ENCODE measurements at places on chromosomes 6 and 20. TPM values are rescaled to one million over a fixed set of nuclear protein-coding genes. Genes with fewer than 3 reads are reported as not detected.

- DNase-seq = no peak
Measured at GRCh38 chr6:6657085-6657819, 68.7 kb downstream of the LY86 start.

DNA sequence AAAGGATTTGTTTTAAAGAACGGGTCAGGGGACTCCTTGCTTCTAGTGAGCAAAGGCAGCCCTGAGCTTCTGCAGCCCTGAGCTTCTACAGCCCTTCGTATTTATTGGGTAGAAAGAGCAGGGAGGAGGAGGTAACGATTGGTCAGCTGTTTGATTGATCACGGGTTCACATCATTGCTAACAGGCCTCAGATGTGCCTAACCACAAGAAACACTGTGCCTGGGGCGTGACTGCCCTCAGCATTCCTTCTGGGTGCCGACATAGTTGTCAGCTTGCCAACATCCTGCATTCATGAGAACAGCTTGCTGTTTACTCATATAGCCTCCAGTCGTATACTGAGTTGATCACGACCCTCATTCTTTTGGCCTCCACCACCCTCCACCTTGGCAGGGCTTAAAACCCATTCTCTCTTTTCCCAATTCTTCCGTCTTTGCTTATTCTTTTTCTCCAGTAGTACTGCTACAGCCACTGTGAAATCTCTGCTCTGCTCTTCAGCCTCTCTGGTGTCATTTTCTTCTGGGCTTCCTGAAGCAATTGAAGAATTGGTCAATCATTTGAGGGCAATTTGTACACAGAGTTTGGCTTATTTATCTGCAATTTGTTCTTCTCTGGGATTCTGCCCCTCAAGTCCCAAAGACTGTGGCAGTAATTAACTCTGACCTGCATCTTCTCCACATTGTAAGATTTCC lies 25.4 kb upstream of the NOP56 start:
- DNase-seq = no peak

DNA sequence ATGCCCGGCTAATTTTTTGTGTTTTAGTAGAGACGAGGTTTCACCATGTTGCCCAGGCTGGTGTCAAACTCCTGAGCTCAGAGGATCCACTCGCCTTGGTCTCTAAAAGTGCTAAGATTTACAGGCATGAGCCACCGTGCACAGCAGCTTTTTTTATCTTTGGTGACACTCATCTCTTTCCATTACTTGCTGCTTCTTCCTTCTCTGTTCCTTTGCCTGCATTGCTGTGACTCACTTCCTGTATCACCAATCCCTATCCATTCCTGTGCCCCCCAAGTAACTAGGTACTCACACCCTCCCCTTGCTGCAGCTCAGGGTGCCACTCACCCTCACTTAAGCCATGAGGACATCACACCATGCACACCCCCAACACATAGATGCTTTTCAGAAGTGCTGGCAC lies 24.6 kb downstream of the KHDC1L start:
- DNase-seq = no peak

- no peak for DNase-seq
Measured at GRCh38 chr6:170500955-170501590, 52.0 kb downstream of the PSMB1 start.

DNA sequence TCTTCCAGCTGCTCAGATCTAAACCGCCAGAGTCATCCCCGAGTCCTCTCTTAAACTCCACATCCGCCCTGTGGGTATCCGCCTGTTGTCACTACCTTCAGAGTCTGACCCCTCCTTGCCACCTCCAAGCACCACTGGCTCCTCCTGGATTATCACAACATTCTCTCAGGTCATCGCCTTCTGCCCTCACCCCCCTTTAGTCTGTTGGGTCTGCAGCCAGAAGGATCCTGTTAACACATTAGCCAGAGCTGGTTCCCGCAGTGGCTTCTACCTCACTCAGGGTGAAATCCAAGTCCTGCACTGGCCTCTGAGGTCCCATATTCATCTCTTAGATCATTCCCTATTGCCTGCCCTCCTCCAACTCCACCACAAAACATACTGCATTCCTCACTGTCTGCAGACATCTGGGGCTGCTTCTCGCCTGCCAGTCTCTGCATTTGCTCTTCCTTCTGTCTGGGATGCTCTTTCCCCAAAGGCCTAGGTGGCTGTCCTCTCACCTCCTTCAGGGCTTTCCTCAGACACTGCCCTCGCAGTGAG lies 34.1 kb downstream of the TNXB start:
- DNase-seq = no peak

DNA sequence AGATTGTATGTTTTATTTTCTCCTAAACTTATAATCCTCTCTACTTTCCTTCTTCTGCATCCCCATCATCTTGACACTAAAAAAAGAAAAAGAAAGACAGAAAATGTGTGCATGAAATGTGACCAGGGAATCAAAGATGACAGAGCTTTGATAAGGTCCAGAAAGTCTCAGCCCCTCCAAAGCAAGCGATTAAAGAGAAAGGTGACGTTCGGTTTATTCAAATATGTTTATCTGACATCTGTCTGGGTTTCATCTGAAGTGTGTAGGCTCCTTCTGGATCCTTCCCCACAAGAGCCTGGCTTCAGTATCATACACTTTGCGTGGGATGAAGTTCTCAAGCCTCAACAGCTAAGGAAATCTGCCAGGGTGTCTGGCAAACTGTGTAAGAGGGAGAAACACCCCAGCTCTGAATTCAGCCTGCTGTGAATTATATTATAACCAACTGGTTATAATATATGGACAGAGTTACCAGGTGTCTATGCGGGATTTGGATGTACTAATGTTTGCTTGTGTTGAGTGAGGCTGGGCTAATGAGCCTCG lies 263.0 kb downstream of the ZNF217 start:
- DNase-seq = no peak

GRCh38 chr6:116206231-116206903 lies 47.5 kb downstream of the TSPYL4 start:
- no peak for DNase-seq

DNA sequence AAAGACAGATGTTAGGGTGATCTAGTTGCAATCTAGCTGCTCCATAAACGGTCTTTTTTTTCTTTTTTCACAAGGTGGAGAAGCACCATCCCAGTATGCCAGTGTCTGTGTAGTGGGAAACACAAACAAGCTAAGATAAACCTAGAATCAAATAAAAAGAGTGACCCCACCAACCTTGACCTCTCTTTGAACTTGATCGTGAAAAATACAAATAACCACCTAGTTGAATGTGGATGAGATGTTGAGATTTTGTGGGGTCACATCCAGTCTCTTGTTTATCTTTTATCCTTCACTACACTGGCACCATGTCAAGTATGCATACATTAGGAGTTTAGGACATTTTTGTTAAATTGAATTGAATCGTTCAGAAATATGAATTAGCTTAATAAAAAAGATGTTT lies 194.6 kb upstream of the EYA4 start:
- no peak for DNase-seq

DNA sequence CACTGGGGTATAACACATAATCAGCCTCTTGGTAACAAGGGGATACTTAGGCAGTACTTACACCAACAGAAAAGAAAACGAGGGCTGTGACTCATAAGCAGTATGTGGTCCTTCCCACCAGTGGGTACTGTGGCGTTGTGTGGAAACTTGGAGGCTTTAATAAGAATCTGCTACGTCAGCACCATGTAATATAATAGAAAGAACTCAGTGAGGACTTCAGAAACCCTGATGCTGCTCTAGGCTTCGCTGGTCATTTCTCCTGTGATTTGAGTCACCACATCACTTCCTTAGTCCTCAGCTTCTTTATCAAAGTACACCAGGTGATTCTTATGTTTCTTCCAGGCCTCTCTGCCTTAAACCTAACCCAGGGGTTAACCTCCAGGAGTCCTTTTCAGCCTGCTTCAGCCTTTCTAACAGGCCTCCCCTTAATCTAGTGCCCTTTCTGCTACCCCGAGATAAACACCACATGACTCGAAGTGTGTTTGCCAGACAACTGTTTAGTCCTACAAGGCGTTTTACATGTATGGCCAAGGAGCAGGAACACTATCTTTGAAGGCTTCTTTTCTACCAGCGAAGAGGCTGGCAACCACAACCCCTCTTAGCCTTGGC lies 68.5 kb downstream of the FYN start:
- peak; percentile 44 for DNase-seq

GRCh38 chr6:51045548-51045947 lies 226.9 kb downstream of the TFAP2B start:
- DNase-seq = no peak

DNA sequence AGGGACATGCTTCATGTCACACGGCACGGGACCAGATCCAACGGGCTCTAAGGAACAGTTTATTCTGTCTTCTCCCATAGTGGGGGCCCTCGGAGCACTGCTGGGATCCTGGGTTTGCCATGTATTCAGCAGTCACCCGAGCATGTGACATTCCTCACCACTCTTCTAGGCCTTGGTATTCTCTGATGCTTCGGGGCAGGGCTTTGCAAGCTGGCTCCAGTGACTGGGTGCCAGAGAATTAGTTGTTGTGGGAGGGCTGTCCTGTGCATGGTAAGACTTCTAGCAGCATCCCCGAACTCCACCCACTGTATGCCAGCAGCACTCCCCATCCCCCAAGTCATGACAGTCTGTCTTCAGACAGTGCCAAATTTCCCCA lies 5.4 kb downstream of the CCN5 start:
- DNase-seq = no peak

GRCh38 chr6:14386263-14386662 lies 268.7 kb downstream of the CD83 start:
- DNase-seq = no peak

DNA sequence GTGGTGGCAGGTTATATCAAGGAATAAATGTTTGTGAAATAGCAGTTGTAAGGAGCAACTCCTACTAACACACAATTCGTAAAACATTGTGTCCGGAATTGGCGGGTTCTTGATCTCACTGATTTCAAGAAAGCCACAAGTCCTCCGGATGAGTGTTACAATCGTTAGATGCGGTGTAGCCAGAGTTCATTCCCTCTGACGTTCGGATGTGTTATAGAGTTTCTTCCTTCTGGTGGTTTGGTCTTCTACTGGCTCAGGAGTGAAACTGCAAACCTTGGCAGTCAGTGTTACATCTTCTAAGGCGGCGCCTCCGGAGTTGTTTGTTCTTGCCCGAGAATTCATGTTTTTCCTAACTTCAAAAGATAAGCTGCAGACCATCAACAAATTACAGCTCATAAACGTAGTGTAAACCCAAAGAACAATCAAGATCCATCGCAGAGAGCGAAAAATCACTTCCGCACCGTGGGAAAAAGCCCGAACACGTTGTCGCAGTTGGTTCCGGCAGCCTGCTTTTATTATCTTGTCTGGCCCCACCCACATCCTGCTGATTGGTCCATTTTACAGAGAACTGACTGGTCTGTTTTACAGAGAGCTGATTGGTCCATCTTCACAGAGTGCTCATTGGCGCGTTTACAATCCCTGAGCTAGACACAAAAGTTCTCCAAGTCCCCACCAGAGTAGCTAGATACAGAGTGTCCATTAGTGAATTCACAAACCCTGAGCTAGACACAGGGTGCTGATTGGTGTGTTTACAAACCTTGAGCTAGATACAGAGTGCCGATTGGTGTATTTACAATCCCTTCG lies 58.2 kb downstream of the TRIM27 start:
- DNase-seq = no peak

DNA sequence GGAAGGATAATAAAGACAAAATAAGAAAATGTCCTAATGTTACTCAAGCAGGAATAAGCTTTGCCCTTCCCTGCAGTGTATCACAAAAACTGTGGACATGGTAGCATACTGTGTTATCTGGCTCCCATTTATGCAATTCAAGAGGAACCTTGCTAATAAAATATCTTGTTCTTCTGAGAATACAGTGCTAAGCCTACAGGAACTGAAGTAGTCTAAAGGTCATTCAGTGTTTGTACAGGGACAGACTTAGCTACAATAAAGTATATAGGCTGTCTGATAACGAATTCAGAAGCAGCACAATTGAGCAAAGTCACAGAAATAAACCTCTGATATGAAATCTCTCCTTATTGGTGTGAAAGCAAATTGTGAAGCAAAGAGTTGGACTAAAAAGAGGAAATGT lies 59.6 kb upstream of the SDHAF4 start:
- no peak for DNase-seq

- DNase-seq = peak; percentile 40
Measured at GRCh38 chr6:129744201-129744879, 34.4 kb upstream of the ARHGAP18 start.

DNA sequence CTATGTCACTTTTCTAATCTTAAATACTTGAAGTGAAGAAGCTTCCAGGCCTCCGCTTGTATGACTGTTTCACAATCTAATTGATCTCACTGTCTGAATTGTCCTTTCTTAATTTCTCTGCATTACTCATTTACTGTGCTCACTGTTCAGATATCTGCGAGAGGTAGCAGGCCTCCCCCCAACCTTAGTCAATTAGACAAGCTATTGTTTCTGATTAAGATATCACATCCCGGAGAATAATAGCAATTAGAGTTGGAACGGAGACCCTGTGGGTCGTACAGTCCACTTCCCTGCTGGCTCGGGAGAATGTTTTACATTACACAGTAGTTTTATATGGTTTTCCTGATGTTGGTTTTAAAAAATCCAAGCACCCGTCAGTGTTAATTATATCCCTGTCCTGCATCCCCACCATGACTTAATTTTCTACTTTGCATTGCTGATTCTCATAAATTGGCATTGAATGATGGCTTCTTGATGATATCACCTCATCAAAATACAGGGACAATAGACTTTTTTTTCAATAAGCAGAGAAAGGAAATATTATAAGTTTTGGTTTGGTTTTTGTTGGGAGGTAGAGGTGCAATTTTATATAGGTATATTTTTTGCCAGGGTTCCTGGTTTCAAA lies 178.7 kb upstream of the TSHZ2 start:
- no peak for DNase-seq

- DNase-seq = no peak
Measured at GRCh38 chr20:57878786-57879424, 169.1 kb upstream of the PMEPA1 start.

- no peak for DNase-seq
Measured at GRCh38 chr6:119626884-119627619, 277.5 kb upstream of the MAN1A1 start.

GRCh38 chr6:167152862-167153261 lies 4.9 kb downstream of the GPR31 start:
- no peak for DNase-seq

DNA sequence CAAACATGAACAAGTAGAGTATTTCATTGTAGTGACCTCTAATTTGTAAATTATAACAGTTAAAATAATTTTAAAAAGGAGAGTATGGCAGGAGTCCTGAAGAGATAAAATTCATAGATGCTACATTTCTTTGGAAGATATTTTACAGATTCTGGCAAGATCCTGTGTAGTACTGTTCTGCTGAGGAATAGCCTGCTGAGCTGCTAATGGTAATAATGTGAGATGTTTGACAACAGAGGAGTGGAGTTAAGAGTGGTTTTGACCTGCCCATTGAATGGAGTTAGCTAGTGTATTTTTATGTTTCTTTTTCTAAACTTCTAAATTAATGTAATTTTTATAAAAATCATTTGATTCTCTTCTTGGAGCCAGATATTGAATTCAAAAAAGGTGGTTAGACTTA lies 11.8 kb downstream of the CLVS2 start:
- no peak for DNase-seq

SCRT2 gene
- total RNA-seq = not detected

RAET1L gene
- not detected for total RNA-seq

ANKRD66 gene
- not detected for total RNA-seq

GHRH gene
- total RNA-seq = not detected

SLC17A1 gene
- total RNA-seq = not detected

RRP36 gene
- total RNA-seq = 57.2 TPM

All from uterus (tissue), 4 donors.